A549 treated with RU486 at 1 μM for 4 hours (cell line): ENCODE measurements at places on chromosomes 3 and 15. TPM values are rescaled to one million over a fixed set of nuclear protein-coding genes. Genes with fewer than 3 reads are reported as not detected.

The ATP2B2 gene
- total RNA-seq, result 0.03 to 0.16 TPM (median 0.04 TPM) in 4 of 5 replicates, not detected in the other

The ZMAT3 gene
- 2.7 to 6.7 TPM (median 6.3 TPM) in 5 replicates for total RNA-seq

The DUOXA2 gene
- not detected in 5 replicates for total RNA-seq

The TMEM39A gene
- 25.9 to 27.6 TPM (median 26.5 TPM) in 5 replicates for total RNA-seq

The SLC38A3 gene
- 0.05 to 0.32 TPM (median 0.10 TPM) in 3 of 5 replicates, not detected in the others for total RNA-seq

The VEPH1 gene
- total RNA-seq, result 0.07 to 0.15 TPM in 2 of 5 replicates, not detected in the others

The GLDN gene
- 0.09 TPM in 1 of 5 replicates, not detected in the others for total RNA-seq

The CHRFAM7A gene
- total RNA-seq, result 5.2 to 7.5 TPM (median 6.2 TPM) in 5 replicates

The CADM2 gene
- total RNA-seq, result 0.18 to 0.24 TPM (median 0.21 TPM) in 3 of 5 replicates, not detected in the others

The PFKFB4 gene
- total RNA-seq, result 12.5 to 15.7 TPM (median 13.4 TPM) in 5 replicates

The RHOV gene
- 4.7 to 7.6 TPM (median 6.4 TPM) in 5 replicates for total RNA-seq

The EAF1 gene
- 11.6 to 17.4 TPM (median 16.0 TPM) in 5 replicates for total RNA-seq

The MUC13 gene
- 7.9 to 9.0 TPM (median 8.1 TPM) in 5 replicates for total RNA-seq

The SKOR1 gene
- 0.02 to 0.03 TPM in 2 of 5 replicates, not detected in the others for total RNA-seq

The SPTBN5 gene
- total RNA-seq, result 0.08 to 0.32 TPM (median 0.22 TPM) in 5 replicates

The SLC22A14 gene
- 0.11 TPM in 1 of 5 replicates, not detected in the others for total RNA-seq

The NR1I2 gene
- not detected in 5 replicates for total RNA-seq

The TMOD3 gene
- 38.7 to 66.3 TPM (median 53.3 TPM) in 5 replicates for total RNA-seq

The GOLGA8T gene
- total RNA-seq, result 1.1 to 2.1 TPM (median 1.3 TPM) in 5 replicates

The TNIK gene
- total RNA-seq, result 1.9 to 3.1 TPM (median 2.3 TPM) in 5 replicates

The PRSS50 gene
- total RNA-seq, result not detected in 5 replicates

The GOLGA6D gene
- 0.07 to 0.12 TPM in 2 of 5 replicates, not detected in the others for total RNA-seq

The CHSY1 gene
- 19.6 to 31.6 TPM (median 27.4 TPM) in 5 replicates for total RNA-seq

The WDR72 gene
- 3.2 to 7.5 TPM (median 6.7 TPM) in 5 replicates for total RNA-seq
